Cardiac septum (tissue), 1 donor: ENCODE measurements at places on chromosomes 12 and 14. TPM values are rescaled to one million over a fixed set of nuclear protein-coding genes. Genes with fewer than 3 reads are reported as not detected.

GRCh38 chr12:129002427-129002826 lies 149.1 kb downstream of the GLT1D1 start:
- DNase-seq = no peak

GRCh38 chr12:46269429-46270241 lies 792 bp upstream of the SLC38A1 start:
- no peak for DNase-seq

- DNase-seq = no peak
Observed at GRCh38 chr14:78608998-78609787, 439.0 kb downstream of the NRXN3 start.

DNA sequence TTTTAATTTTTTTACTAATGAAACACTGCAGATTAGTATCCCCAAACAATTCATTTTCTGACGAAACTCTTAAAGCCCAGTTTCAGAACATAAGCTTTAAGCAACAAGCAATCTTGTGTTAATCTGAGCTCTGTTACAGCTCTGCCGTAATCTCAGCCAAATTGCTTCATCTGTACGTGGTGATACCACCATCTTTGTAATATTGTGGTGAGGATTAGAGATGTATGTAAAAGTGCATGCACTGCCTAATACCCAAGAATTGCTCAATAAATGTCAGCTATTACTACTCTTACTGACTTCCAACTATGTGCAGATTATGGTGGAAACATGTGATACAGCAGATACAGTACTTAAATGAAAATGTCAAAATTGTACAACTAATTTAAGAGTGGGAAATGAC lies 1.8 kb downstream of the AKAP5 start:
- no peak for DNase-seq

GRCh38 chr12:97169889-97170567 lies 263.0 kb downstream of the NEDD1 start:
- no peak for DNase-seq

DNA sequence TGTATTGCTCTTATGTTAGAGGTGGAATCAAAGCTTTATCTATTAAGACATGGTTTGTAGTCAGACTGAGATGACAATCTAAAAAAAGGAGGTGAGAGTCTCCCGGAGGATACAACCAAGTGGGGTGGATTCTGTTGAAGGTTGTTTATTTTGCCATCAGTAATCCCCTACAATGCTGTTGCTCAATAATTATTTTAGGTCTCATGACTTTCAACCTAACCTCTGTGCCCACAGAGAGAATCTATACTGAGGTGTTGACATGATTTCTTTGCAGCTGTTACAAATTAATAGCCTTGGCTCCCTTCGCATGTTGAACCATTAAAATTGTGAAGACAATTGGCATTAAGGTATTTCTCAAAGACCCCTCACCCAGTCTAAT lies 28.7 kb upstream of the FOS start:
- no peak for DNase-seq

GRCh38 chr14:39988939-39989338 lies 556.7 kb upstream of the FBXO33 start:
- DNase-seq = no peak

GRCh38 chr12:104448451-104448850 lies 8.3 kb upstream of the CHST11 start:
- DNase-seq = no peak

GRCh38 chr14:33134975-33135374 lies 196.3 kb downstream of the NPAS3 start:
- no peak for DNase-seq

DNA sequence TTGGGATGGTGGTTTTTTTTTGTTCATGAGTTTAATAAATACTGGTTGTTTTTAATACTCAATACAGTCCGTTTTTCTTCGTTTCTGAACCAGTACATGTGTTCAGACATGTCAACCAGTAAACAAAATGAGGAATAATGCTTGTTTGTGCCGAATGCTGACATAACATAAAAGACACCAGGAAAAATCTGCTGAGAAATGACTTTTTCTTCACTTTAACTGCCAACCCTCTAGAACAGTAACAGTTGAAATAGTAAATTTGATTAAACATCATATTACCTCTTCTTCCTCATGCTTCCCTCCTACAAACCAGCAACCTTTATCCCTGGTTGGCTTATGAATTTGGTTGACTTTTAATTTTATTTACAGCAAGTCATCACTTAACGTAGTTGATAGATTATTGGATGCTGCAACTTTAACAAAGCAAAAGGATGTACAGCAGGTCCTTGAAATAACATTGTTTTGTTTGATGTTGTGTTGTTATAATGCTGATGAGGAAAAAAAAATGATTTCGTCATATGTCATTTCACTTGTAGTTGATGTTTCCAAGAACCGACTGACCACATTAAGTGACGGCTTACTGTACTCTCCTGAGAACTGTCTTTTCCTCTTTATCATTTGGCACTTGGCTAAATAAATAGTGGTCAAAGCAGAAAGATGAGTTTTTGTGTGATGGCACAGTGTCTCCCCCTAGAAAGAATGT lies 340.5 kb downstream of the TMTC2 start:
- DNase-seq = no peak

- DNase-seq = no peak
Observed at GRCh38 chr12:78177298-78177697, 346.6 kb downstream of the NAV3 start.

GRCh38 chr14:87542288-87542687 lies 450.7 kb downstream of the GALC start:
- no peak for DNase-seq

GRCh38 chr14:56129933-56130332 lies 11.7 kb downstream of the PELI2 start:
- DNase-seq = no peak

- DNase-seq = no peak
Observed at GRCh38 chr14:78592616-78593219, 422.5 kb downstream of the NRXN3 start.

DNA sequence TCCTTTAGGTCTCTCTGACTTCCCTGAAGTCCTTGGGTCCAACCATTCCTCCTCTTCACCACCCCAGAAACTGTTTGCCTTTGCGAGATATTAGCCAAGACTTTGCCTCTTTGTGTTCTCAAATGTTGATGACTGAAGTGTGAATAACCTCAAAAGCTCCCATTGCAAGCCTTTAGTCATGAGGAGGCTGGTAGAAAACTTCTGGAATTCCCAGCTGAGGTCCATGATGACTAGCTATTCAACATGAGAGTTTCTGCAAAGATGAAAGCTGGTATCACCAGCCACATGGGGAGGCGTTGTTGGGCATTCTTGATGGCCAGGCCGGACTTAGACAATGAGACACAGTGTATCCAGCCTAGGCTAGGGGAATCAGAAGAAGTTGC lies 111.7 kb downstream of the TBX5 start:
- DNase-seq = no peak

- DNase-seq = peak; percentile 89
Observed at GRCh38 chr14:75274899-75275569, 3.6 kb upstream of the FOS start.

DNA sequence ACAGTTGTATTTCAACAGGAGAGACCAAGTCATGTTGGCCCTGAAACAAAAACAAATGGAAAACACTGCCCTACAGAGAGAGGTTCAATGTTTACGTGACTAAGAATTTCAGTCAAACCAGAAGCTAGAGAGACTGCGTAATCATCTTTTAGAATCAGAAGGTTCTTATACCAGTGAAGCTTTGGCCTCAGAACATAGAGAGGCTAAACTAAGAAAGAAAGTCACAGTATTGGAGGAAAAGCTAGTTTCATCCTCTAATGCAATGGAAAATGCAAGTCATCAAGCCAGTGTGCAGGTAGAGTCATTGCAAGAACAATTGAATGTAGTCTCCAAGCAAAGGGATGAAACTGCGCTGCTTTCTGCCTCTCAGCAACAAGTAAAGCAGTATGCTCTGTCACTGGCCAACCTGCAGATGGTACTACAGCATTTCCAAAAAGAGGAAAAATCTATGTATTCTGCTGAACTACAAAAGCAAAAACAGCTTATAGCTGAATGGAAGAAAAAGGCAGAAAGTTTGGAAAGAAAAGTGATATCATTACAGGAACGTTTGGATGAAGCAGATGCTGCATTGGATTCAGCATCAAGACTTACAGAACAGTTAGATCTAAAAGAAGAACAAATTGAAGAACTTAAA lies 32.5 kb upstream of the NUAK1 start:
- DNase-seq = no peak

DNA sequence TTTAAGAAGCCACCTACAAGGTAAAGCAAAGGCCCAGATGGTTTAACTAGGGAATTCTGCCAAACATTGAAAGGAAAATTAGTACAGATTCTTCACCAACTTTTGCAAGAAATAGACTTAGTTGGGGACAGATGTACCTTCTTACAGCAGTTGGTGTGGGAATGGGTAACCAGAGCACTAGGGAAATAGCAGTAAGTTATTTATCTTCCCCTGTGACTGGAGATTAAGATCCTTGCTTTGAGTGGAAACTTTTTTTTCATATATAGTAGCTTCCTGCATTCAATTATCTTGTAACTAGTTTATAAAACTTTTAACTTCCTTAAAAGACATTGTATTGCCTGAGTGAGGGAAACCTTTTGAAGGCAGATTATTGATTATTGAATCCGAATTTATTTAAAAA lies 44.2 kb downstream of the ARID2 start:
- no peak for DNase-seq

DNA sequence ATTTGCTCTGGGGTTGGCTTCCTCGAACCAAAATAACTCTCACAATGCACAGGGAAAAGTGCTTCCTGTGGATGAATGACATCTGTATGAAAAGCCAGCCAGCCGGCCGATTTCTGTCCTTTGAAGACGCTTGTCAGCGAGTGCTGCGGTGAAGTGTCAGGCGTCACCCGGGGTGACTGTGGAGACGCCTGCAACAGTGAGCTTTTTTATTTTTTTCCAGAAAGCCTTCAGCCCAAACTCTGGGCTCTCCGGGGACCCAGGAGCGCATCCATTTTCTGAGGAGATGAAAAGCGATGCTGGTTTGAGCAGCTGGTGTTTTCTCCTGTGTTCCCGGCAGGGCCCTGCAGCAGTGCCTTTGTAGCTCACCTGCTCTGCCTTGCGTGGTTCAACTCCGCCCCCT lies 147.9 kb upstream of the MYL2 start:
- DNase-seq = peak; percentile 70

DNA sequence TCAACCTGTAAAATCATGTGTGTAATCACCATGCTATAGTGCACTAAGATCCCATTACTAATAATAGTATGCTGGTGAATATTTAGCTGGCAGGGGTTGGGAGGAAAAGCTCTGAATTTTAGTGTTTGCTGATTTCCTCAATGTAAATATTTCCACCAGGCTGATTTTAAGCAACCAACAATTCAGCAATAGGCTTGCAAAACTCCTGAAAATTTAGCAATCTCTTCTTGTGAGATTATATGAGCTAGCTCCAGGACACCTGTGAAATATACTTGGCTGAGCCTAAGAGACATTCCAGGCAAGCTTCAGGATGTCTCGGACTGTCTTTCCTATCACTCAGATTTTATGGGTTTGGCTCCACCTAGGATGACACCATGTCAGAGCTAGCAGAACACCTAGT lies 106.9 kb upstream of the ANO4 start:
- DNase-seq = no peak

DNA sequence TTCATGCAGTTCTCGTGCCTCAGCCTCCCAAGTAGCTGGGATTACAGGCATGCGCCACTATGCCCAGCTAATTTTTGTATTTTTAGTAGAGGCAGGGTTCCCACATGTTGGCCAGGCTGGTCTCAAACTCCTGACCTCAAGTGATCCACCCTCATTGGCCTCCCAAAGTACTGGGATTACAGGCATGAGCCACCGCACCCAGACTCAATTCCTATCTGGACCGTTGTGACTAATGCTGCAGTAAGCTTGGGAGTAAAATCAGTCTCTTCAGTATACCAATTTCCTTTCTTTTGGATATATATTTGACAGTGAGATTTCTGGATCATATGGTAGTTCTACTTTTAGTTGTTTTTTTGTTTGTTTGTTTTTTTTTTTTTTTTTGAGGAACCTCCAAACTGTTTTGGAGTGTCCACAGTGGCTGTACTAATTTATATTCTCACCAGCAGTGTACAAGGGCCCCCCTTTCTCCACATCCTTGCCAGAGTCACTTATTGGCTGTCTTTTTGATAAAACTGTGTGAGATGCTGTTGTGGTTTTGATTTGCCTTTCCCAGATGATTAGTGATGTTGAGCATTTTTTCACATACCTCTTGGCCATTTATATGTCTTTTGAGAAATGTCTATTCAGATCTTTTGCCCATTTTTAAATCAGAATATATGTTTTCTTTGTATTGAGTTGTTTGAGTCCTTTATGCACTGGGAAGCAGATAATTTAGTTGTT lies 37.3 kb upstream of the EVL start:
- DNase-seq = no peak

DNA sequence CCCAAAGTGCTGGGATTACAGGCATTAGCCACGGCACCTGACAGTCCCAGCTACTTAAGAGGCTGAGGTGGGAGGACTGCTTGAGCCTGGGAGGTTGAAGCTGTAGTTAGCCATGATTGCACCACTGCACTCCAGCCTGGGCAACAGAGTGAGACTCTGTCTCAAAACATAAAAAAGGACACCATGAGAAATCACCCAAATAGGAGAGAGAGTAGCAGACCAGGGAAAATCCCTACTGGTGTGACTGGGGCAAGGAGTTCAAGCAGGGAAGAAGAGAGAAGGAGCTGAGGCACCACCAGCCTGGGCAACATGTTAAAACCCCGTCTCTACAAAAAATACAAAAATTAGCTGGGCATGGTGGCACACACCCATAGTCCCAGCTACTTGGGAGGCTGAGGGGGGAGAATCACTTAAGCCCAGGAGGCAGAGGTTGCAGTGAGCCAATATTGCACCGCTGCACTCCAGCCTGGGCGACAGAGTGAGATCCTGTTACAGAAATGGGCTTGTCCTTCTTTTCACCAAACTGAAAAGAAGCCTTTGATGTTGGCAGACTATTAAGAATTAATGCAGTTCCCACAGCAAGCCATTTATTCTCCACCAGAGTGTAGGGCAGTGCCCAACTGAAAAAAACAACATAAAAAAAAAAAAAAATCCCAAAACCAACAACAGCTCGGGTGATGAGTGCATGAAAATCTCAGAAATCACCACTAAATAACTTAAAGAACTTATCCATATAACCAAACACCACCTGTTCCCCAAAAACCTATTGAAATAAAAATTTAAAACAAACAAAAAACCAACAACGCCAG lies 4.5 kb upstream of the SRSF9 start:
- no peak for DNase-seq

Gene PIK3C2G
- total RNA-seq = not detected

Gene SLC2A3
- total RNA-seq = 23.5 TPM

Gene POU6F1
- 9.1 TPM for total RNA-seq

Gene NEUROD4
- total RNA-seq = not detected

Gene C14orf180
- 67.8 TPM for total RNA-seq

Gene CAPZA3
- total RNA-seq = not detected

Gene GYS2
- not detected for total RNA-seq

Gene TRIM9
- total RNA-seq = 1.5 TPM

Gene SLC24A4
- total RNA-seq = not detected

Gene CFL2
- total RNA-seq = 673 TPM

Gene TMEM179
- total RNA-seq = 0.89 TPM

Gene KRT72
- total RNA-seq = not detected

Gene IL26
- total RNA-seq = not detected

Gene DNAJC22
- total RNA-seq = 0.70 TPM

Gene HELB
- 1.6 TPM for total RNA-seq
